NCI-H526 treated with DMSO at 0.1 percent for 48 hours (cell line): ENCODE measurements at places on chromosomes 7 and 10.

GRCh38 chr7:48168159-48168558 lies 3.1 kb upstream of the ABCA13 start:
- no peak for DNase-seq

- no peak for DNase-seq
Measured at GRCh38 chr10:130363051-130363450, 226.9 kb downstream of the GLRX3 start.

DNA sequence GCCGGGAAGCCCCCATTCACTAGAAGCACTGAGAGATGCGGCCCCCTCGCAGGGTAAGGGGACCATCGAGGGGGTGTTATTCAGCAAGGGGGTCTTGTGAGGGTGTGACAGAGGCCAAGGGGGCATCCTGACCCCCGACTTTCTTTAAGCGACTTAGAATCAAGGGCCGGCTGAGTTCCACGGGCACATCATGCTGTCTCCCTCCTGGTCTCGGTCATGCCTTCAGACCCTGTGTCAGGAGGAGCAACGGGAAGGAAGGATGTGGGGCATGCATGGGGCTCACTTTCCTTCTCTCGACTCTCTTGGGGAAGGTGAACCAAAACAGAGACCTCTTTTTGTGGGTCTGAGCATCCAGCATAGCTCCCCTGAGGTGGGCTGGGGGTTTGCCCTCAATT lies 2.5 kb downstream of the ACSL5 start:
- no peak for DNase-seq

DNA sequence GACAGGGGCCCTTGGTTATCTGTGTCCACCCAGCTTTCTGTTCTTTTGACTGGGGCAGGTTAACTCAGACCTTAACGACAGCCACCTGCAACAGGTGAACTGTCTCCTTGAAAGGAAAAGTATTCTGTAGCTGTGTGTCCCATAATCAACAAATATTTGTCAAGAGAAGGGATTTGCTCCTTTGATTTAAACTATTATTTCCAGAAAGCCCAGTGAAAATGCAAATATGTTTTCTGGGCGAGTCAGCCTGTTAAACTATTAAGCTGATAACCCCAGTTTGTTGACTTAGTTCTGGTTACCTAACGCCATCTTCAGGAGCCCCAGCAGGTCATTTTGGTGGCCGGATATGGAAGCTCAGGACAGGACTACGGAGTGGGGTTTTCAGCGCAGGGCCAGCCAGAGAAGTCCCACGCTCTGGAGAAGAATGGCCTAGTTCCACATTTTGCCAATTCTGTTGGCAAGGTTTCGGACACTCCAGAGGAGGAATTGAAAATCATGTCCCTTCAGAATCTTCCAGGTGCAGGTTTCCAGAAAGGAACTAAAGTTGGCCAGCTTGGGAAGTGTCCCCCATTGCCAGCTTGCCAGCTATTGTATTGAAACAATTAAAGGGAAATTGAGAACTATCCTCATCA lies 54.5 kb downstream of the ADRA2A start:
- no peak for DNase-seq

- no peak for DNase-seq
Measured at GRCh38 chr10:84077768-84078167, 61.5 kb upstream of the GHITM start.

- no peak for DNase-seq
Measured at GRCh38 chr10:26335574-26336093, 102.5 kb upstream of the APBB1IP start.

DNA sequence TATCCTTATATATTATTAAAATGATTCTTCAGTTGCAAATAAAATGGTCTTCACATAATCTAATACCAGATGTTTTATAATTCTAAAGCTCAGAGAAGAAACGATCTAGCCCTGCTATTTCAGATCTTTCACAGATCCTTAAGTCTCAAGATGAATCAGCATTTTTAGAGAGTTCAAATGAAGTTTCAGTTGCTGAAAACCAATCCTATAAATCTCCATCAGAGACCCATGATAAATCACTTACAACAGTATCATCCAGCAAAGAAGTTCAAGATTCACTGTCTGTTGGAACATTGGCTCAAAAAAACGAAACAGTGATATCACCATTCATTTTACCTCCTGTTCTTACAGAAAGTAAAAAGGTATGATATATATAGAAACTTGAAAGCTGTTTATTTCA lies 137.0 kb downstream of the CCDC7 start:
- no peak for DNase-seq

- DNase-seq: no peak
Measured at GRCh38 chr10:27911539-27911938, 87.3 kb downstream of the ODAD2 start.

DNA sequence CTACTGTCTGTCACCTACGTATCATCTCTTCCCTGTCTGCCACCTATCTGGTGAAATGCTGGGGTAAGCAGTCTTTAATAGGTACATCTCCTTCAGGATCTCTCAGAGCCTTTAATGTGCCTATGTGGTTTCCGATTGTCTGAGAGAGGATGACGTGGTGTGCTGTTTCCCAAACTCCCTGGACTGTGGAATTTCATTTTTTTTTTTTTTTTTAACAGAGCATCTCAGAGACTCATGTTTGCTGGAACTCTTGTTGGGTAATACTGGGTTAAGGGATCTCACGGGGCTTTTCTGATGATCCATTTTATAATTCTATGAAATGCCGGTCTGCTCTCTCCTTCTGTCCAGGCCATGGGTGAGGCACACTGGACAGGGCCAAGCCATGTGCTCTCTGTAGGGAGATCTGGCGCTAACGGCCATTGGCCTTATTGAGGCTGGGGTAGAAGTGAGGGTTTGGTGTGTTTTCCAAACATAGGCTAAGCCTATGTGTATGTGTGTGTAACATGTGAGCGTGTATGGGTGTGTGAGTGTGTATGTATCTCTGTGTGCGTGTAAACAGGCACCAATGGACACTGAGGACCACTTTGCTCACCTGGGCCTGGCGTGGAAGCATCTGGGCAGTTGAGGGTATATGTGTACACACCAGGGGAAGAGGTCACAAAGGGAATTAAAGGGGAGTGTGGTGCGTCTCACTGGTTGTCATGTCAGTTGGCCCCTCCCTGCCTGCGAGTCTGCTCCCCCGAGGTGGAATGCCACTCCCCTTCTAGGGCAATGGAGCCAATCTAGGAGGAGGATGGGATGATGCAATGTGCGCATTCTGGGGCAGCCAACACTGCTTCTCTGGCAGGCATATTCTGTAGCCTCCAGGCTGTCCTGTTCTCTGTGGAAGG lies 7.8 kb downstream of the ADRA2A start:
- DNase-seq: no peak

GRCh38 chr10:13892001-13892491 lies 305.3 kb downstream of the PRPF18 start:
- DNase-seq: peak; percentile 14

DNA sequence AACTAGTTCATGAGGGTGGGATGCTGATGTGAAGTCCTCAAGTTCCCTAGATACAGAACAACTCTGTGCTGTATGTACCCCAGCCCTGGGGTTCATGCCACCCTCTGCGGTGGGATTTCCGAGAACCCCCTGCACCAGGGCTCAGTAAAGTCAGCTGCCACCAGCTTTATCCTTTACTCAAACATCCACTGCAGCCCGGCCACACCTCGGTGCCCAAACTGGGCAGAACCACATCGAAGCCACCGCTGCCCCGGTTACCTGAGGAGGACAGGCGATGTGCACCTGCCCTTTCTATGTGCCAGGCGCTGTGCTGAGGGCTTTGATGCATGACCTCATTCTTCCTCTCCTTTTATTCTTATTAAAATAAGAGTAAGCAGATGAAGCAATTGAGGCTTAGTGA lies 9.9 kb upstream of the CALML5 start:
- DNase-seq: no peak

DNA sequence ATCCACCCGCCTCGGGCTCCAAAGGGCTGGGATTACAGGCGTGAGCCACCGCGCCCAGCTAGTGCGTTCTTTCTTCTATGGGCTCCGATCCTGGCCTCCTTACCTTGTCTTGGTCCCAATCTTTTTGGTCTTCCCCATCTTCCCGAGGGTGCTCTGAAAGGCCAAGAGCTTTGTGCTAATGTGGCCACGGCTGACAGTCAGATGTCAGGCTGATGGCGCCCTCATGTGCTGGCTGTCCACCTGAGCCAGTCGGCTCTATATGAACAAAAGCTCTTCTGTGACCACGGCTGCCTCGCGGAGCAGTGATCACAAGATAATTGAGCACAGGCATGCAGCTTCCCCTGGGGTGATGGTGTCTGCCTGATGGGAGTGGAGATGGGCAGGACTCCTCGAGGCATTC lies 11.0 kb upstream of the AHCYL2 start:
- peak; percentile 54 for DNase-seq

DNA sequence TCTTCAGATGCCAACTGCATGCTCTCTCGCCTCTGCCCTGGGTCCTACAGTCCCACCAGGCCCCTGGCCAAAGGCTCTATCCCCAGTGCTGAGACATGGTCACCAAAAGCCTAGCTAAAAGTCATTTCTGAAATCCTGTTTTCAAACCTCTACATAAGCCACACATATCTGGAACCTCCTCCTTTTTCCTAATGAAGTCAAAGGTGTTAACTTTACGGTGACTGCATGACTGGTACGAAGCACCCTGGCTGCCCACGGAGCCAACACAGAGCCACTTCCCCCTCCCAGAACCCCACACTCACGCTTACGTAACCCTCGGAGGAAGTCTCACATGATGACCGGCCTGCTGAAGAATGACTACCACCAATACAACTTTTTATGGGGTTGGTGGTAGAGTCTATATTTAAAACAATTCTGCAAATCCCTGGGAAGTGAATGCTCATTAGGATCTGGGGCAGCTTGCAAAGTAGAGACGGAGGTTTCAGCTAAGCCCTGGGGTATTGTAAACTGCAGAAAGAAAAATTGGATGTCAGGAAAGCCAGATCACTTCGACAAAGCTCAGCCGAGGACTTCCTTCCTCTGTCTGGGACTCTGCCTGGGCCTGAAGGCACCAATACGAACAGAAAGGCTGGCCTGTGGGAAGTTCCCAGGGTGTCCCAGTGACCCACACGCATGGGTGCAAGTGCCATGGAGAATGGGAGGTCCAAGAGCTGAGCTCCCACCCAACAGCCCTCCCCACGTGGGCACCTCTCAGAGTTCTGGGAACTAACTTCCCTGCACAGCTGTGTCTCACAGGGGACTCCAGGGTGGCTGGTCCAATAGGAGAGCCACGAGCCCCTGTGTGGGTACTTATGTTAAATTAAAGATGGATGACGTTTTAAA lies 50.7 kb downstream of the PDGFA start:
- DNase-seq: no peak

DNA sequence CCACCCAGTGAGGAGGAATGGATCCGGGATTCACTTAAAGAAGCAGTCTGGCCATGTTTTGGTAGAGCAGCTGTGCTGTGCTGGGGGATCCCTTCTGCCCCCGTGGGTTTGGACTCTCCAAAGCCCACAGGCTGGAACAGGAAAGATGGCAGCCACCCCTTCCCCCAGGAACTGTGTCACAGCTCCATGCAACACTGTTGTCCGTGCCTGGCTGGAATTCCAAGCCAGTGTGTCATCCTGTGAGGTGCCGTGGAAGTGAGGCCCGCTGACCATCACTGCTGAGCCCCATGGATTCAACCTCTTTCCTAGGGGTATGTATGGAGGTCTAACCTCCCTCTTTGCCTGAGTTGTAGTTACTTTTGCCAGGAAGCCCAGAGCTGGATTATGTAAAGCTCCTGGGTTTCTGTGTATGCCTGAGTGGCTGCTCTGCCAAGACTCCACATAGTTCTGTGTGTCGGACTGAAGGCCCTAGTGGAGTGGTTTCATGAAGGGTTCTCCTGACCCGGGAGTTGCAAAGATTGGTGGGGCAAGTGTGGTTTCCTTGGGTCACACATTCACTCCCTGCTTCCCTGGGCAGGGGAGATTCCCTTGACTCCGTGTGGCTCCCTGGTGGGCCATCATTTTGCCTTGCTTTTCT lies 35.1 kb upstream of the PCGF5 start:
- no peak for DNase-seq

- peak; percentile 7 for DNase-seq
Measured at GRCh38 chr10:86523348-86523747, 1.8 kb upstream of the WAPL start.

DNA sequence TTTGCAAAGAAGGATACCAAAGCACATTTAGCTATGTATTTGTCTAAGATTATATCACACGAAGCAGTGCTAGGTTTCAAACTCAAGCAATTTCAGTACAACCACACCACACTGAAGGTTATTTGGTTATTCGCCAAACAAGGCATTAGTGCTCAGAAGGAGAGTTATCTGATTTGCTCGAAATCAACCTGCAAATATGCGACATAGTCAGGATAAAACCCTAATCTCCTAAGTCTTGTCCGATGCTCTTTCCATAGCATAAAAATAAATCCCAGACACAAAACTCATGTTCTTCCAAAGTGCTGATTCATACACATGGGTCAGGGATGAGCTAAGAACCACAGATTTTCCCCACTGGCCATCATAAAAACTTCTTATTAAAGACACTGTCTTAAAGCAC lies 1288.0 kb upstream of the SORCS1 start:
- no peak for DNase-seq

- DNase-seq: no peak
Measured at GRCh38 chr7:13542451-13542850, 447.0 kb downstream of the ETV1 start.

GRCh38 chr7:28847681-28848080 lies 110.4 kb downstream of the TRIL start:
- no peak for DNase-seq

DNA sequence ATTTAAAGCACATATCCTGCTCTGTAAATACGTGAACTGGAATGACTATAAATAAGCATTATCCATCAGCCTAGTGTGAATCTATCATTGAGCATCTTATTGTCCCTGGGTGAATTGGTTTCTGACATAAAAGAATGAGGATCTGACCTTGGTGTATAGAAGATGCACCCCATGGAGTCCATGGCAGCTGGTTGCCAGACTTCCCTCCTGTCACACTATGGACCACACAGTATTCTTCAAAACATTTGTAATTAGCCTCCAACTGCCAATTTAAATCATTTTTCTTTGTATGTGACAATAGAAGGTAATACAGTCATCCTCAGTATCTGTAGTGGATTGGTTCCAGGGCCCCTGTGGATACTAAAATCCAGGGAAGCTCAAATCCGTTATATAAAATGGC lies 238.1 kb upstream of the ZWINT start:
- no peak for DNase-seq

GRCh38 chr7:142603870-142604448 lies 145.3 kb upstream of the PRSS1 start:
- peak; percentile 50 for DNase-seq

DNA sequence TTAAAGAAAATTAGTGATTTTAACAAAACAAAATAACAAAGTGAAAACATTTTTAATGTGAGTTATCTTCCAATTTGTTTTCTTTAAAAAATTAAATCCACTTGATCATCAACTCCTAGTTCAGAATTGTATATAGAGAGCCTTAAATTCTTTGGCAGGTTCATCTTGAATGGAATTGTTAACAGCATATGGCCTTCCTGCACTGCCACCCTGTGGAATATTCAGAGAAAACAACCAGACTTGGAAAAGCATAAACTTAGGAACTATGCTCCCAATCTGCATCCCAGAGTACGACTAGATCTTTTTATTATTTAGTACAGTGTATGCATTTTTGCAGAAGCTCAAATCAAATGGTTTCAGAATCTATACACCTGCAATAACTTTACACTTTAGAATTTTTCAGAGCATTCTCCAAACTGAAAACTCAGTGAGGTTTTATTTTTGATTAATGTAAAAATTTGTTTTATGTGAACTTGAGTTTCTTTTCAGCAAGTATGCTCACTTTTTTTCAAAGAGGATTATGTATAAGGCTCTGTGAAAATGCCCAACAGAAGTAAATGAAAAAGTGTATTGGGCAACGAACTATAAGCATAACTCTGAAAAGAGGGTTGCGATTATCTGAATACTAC lies 44.9 kb upstream of the ANK3 start:
- DNase-seq: peak; percentile 50
